ENCODE measurements at places on chromosomes 5 and 9.

DNA sequence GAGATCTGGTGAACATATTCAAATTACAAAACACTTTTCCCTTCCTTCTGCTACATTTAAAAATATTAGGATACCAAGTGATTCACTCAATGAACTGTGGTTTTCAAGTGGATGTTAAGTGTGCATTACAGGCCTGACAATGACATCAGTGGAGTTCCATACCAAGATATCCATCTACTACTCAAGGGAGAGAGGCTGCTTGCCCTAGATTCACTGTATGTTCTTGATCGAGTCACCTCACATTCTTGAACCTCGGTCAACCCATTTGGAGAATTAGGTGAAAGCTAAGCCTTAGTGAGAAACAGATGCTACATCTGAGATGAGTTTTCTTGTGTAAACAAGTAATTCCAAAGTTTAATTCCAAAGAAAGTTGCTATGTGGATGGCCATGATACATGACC, 142.2 kb downstream of the FGF10 start:
- DNase-seq = no peak

- peak; percentile 71 for DNase-seq
These were observed 63.8 kb upstream of the RNF130 start for GRCh38 chr5:180135128-180135955.

DNA sequence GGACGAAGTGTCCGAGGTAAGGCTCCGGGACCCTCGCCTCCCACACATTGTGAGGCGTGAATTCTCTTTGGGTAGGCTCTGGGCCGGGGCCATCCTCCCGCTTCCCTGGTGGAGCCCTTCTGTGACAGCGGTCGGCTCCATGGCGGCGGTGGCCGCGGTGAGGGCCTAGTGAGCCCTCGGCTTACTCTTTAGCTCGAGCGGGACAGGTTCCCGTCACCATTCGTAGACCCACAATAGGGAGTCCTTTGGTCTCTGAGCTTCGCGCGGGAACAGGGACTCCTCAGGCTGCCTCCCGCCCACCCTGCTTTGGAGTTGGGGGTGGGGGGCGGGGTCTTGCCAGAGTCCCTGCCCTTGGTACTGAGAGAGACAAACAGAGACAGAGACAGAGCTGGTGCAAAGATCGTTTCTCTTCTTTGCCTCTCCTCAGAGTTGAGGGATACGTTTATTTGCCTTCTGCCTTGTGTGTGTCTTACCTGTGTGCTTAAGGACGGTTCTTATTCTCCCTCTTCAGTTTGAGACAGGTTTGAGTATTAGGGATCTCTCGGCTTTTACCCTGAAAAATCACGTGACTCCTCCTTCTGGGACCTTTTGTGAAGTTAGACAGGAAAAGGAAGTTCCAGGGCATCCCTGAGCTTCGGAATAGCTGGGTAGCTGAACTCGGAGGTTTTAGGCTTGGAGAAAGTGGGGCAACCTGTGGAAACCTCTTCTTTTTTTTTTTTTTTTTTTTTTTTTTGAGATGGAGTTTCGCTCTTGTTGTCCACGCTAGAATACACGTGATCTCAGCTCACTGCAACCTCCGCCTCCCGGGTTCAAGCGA, 833 bp downstream of the ANKHD1 start:
- peak; percentile 44 for DNase-seq

DNA sequence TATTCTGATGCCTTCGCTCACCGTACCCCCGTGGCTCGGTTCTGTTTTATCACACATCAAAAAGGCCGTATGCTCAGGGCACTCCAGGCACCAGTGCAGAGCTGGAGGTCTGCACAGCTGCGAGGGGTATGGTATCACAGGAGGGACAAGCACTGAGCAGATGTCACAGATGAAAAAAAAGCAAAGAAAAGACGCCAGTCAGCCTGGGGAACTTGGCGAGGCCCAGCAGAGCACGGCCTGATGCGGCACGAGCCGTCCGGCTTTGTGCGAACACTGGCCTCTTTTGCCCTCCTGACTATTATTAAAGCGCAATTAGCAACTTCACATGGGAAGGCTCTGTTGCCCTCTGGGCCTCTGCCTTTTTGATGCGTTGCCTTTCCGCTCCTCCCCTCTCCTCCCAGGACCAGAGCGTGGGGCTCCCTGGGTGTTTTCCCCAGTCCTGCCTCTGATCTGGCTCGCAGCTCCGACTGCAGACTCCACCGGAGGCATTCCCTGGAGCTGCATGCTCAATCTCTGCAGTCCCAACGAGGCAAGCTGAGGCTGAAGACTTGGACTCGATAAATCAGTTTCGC, 44.4 kb downstream of the AK8 start:
- no peak for DNase-seq

DNA sequence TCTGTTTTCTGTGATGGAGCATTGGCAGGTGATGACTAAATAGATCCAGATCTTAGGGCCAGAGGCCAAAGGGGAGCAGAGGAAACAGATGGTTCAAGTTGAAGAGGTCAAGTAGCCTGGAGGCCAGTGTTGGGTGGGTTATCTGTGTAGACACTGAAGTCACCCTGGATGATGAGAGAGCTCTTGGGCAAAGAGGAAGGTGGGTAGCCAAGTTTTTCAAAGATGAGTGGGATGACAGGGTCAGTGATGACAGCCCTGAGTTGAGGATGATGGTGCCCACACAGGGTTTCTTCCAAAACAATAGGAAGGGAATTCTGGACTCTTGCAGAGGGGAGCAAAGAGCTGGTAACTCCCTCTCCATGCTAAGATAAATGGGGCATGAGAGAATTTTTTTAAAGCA, 76.6 kb downstream of the CD180 start:
- DNase-seq = no peak

DNA sequence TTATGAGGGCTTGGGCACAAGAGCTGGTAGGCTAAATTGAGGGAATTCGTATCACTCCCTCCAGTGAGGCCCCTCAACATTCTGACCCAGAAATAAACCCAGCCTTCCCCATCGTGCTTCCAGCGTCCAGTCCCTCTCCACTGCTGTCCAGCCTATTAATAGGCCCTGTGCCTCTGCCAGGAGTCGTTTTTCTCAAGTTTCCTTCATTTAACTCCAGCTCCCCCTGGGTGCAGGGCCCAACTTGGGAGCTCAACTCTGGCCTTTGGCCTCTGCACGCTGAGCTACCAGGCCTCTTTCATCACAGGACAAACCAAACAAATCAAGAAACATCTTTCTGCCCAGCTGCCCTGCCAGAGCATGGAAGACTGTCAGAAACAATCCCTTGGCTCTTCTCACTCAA, 10.0 kb downstream of the HBEGF start:
- no peak for DNase-seq

DNA sequence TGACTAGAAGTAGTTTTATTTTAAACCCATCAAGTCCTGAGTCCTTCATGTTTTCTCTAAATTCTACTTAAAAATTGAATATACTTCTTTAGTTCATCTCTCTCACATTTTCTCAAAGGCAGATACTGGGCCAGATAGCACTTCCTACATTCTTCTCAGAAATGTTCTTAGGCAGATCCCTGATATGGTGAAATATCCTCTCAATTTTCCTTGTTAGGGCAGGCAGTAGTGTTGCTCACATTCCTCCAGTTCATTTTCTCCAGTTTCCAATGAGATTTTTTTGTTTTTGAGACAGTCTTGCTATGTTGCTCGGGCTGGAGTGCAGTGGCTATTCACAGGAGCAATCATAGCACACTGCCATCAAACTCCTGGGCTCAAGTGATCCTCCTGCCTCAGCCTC, 5.7 kb downstream of the GCNT1 start:
- no peak for DNase-seq
